ENCODE measurements at places on chromosomes 13 and 19.
A peak's percentile ranks its signal among the peaks of the same experiment; 100 is the strongest.

DNA sequence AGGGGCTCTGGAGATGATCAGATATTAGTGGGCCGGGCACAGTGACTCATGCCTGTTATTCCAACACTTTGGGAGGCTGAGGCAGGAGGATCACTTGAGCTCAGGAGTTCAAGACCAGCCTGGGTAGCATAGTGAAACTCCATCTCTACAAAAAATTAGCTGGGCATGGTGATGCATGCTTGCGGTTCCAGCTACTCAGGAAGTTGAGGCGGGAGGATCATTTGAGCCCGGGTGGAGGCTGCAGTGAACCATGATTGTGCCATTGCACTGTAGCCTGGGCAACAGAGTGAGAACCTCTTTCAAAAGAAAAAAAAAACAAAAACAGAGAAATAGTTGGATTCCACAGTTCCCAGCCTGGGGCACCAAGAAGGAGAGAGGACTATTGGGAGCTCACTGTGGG lies 17.9 kb upstream of the SHFL start:
- DNase-seq = no peak

- no peak for DNase-seq
Observed at GRCh38 chr19:30512176-30513081, 140.2 kb downstream of the ZNF536 start.

DNA sequence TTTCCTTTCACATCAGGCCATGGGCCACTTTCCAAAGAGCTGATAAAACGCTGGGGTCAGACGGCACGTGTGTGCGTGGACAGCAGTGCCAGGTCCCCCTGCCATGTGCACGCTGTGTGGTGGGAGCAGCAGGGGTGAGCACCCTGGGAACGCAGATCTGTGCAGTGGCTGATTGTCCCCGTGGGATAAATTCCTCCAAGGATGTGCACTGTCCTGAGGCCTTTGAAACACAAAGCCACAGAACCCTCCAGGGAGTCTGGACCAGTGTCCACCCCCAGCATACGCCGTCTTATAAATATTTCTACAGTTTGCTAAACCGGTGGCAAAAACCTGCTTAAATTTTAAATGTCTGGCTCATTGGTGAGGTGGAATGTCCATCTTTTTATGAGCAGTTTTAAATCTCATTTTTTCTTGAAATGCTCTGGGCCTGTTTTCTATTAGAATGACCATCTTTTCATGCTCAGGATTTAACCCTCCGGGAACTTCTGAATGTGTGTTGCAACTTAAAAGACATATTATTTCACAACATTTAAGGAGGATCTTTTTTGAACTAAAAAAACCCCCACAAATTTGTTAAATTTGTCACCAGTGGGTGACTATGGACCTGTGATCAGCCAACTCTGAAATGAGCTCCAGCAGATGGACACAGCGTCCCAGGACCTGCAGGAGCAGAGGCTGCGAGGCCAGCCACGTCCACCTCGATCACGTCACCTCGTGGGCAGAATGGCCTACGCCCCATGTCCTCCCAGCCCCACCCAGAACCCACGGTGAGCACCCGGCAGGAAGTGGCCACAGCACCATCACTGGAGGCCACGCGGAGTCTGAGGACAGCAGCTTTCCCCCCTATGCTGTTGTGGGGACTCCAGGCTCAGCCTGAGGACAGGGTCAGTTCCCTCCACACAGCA lies 68.6 kb downstream of the RASA3 start:
- DNase-seq = peak; percentile 37

DNA sequence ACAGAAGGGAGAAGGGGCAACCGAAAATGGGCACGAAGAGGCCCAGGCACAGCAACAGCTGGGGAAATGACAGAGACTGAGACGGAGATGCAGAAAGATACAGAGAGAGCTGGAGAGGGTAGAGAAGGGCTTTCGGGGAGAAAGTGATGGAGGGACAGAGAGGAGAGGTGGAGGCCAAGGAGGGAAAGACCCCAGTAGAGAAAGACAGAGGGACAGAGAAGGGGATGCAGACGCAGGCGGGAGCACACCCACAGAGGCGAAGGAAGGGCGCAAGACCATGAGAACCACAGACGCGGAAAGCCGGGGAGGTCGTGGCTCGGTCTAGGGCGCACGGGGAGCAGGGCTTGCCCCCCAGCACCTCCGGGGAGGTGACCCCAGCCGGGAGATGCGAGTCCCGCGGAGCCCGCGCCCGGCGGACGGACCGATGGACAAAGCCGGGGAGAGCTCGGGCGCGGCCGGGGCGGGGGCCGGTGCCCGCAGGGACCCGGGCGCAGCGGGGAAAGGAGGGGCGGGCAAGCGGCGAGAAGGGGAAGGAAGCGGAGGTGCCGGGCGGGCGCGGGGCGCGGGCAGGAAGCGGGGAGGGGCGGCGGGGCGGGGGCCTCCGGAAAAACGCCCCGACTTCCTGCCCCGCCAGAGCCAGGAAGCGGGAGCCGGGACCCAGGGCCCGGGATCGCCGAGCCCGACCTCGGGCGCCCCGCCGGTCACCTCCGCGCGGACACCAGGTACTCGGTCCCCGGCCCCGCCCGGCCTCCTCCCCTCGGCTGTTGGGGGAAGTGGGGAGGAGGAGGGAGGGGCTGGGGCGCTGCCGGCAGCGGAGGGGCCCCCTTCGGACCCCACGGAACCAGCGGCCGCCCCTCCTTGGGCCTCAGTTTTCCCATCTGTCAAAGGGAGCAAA lies at the start of gene ARHGEF1:
Gene ARHGEF1, plus strand, starts transcription at position 617 of the 895 bp plus-strand sequence. CDS start 4,899 bp downstream, outside the sequence.
- DNase-seq = peak; percentile 46

DNA sequence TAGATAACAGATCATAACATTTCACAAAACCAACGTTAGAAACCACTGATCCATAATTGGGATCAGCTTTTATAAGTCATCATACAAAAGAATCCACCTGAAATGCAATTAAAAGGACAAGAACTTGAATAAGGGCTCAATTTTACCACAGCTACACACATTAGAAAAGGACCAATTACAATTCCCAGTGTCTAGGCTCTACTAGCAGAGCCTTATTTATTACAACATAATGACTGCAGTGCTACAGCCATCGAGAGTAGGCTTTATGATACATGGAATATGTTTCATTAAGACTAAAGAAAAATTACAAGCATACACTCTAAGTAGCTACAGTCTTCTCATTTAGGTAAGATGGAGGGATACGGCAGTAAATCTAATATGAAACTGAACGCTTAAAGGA lies 2.9 kb downstream of the RBM26 start:
- DNase-seq = no peak

DNA sequence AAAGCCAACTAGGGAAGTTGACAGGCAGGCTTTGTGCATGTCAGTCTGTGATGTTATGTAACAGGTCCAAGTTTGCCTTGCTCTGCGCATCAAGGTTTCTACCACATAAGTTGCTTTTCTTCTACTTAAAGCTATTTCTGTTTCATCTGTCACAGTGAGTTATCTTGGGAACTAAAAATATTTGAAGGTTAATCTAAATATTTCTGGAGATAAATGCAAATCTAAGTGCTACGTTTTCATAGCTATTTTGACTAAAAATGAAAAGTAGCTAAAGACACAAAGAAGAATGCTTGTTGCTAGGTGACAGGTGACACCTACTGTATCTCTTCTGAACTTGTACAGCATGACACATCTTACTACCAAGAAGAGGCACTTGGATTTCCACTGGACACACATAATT lies 135.6 kb downstream of the KLF12 start:
- DNase-seq = no peak

DNA sequence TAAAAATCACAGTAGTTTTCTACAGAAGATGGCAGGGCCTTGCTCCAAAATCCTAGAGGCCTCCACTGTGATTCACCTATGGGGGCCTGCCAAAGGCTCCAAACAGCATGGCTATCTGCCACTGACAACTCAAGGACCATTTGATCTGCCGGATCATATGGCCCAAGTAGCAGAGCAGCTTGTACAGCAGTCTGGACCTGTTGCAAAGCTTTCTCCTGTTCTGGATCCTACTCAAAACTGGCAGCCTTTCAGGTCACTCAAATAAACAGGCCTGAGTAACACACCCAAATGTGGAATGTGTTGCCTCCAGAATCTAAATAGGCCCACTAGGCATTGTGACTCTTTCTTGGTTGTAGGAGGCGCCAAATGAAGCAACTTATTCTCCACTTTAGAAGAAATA lies 1049.3 kb downstream of the PCDH9 start:
- DNase-seq = no peak

All from MM.1S (cell line).